ENCODE measurements at places on chromosomes 11 and 22.

DNA sequence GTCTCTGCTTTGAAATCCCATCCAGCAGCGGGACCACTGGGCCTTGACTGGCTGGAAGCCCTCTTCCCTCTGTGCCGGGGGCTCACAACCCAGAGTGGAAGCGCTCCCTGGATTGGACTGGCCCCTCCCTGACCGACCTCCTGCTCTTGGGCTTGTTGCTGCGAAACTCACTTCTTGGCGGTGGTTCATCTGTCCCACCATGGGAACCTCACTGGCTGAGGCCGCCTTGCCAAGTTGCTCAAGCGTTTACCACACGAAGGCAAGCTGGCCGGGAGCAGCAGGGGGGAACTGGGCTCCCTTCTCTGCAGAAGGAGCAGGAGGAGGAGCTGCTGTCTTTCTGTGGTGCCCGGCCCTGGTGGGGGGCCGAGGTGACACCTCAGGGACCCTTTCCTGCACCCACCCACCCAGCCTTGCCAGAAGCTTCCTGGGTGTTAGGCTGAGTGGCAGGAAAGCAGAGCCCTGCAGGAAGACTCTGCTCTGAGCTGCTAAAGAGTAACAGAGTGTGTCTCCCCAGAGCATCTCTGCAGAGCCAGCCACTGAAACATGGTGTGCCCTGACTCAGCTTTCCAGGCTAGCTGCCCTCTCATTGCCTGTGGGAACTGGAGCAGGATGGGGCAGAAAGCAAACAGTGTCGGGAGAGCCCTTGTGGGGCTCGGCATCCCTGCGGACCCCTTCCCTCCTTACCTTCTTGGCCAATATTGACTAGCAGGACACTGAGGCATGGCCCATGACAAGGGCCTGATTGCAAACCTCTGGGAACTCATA, 88.5 kb upstream of the ALX4 start:
- DNase-seq = no peak

GRCh38 chr11:128763224-128763623, 69.4 kb downstream of the FLI1 start:
- DNase-seq = peak; percentile 30

DNA sequence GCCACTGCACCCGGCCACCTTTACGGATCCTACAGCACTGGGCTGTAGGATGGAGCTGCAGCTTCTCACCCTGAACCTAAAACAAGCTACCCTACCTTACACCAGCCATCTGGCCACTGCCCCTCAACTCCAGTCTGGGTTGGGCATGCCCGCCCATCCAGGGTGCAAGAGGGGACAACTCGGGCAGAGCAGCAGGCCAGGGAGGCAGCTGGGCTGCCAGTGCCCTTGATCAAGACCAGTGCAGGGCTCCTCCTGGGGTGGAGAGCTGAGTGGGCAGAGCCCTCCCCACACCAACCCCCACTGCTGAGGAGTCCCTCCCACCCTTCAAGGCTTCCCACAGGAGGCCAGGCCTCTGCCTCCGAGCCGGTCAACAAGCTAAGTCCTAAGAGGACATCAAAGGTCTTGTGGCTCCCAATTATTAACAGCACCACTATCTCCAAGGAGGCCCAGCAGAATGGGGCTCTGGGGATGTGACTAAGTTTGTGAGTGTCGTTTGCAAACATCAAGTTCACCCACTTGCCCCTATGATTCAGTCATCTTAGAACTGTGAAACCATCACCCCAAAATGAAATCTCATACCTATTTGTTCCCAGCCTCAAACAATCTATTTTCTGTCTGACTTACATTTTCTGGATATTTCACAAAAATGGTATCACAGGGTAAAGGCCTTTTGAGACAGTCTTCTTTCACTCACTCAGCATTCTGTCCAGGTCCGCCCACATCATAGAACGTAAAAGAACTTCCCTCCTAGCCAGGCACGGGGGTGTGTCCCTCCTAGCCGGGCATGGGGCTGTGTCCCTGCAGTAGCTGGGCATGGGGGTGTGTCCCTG, 11.0 kb downstream of the GATD1 start:
- DNase-seq = no peak

DNA sequence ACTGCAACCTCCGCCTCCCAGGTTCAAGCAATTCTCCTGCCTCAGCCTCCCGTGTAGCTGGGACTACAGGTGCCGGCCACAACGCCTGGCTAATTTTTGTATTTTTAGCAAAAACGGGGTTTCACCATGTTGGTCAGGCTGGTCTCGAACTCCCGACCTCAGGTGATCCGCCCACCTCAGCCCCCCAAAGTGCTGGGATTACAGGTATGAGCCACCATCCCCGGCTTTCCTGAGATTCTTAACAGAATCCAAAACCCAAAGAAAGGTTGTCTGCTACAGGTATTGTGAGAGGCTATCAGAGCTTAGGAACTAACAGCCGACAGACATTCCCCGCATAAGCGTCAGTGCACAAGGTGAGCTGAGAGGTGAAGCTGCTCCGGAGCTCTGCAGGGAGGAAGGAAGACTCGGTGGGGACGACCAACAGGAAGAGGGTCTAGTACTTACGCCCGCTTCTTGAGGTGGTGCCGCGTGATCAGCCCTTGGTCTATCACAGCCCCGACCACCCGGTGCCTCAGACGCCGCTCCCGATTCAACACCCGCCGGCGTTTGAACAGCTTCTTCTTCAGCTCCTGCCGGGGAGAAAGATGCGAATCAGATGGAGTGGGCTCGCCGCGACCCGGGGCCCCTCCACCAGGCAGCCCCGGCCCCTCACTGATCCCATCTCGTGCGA, 470 bp downstream of the C11orf98 start:
- no peak for DNase-seq

DNA sequence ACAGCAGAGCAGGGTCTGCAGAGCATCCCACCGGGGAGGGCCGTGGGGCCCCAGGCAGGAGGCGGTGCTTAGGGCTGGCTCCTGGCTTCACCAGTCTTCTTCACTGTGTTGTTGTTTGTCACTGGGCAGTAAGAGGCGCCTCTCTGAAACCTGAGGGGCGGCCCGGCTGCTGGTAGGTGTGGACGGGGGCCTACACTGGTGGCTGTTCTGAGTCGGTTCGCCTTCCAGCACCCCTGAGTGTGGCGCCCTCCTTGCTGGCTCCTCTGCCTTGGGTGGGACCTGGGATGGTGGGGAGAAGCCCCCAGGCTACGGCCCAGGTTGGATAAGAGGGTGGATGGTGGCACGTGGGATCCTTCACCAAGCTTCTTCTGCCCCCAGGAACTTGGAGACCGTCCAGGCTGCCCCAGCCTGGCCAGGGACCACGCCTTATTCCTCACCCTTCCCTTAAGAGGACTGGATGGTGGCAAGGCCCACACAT, 10.4 kb upstream of the GRAMD4 start:
- no peak for DNase-seq

DNA sequence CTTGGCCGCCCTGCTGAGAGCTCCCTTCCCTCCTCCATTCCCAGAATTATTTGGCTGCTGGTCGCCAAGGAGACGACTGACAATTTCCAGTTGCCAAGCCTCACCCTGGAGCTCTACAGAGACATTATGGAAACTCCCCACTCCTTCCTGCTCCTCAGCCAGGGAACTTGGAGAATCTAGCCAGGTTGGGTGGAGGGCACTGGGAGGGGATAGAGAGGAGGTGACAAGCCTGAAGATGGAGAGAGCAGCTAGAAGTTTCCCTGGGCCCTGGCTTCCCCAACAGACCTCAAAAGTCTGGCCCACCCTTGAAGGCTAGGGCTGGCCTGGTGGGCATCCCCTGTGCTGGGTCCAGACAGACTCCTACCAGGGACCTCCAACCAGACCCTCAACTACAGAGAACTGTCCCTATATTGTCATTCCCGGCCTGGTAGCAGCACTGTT, 6.7 kb upstream of the VSIG10L2 start:
- no peak for DNase-seq

DNA sequence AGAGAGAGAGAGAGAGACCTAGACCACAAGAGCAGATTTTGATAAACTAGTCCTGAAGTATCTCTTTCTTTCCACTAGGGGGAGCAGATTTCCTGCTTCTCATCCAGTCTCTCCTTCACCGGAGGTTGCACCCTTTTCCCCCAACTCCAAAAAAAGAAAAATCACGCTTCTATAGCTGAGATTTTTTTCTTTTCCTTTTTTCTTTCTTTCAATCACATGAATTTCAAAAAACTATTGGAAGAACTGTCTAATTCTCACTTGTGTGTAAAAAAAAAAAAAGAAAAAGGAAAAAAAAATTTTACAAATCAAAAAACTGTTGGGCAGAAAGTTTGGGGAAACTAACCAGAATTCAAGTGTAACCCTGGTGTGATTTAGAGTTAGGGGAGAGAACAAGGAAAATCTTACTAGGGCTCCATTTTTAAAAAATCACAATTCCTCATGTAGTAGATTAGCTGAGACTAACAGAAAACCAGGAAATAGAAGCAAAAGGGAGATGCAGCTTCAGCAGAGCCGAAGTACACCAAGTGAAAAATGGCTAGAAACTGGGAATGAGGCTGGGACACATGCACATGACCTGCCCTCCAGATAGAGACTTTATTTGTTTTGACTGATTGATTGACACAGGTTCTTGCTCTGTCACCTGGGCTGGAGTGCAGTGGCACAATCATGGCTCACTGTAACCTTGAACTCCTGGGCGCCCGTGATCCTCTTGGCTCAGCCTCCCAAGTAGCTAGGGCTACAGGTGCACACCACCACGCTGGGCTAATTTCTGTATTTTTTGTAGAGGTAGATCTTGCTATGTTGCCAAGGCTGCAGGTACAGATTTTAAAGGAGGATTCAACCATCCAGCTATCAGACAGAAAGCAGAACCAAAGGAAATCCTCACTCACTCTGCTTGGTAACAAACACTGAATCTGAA, 27.1 kb downstream of the SDHD start:
- peak; percentile 36 for DNase-seq

- DNase-seq = no peak
Observed at GRCh38 chr11:15577519-15577918, 462.8 kb downstream of the INSC start.

- DNase-seq = peak; percentile 98
Observed at GRCh38 chr11:27213232-27213660, 149.8 kb downstream of the CCDC34 start.

- DNase-seq = no peak
Observed at GRCh38 chr11:2685051-2685450, 14.7 kb downstream of the KCNQ1OT1 start.

- no peak for DNase-seq
Observed at GRCh38 chr11:19724765-19725164, 12.1 kb downstream of the NAV2 start.

DNA sequence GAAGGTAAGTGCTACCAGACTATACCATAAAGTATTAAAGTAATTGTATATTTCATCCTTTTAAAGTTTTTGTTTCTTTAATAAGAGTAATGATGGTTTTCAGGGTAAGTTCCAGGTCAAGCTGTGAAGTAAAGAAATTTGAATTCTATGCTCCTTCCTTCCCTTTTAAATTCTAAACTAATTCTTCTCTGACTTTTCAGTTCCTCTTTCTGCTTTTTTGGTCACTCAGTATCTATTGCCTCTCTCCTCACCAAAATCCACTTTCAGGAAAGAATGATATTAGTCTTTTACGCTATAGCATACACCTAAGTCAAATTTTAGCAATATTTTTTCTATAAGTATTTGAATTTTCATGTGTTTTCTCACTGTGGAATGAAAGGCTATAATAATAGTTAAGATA, 8.2 kb downstream of the MMP8 start:
- no peak for DNase-seq

DNA sequence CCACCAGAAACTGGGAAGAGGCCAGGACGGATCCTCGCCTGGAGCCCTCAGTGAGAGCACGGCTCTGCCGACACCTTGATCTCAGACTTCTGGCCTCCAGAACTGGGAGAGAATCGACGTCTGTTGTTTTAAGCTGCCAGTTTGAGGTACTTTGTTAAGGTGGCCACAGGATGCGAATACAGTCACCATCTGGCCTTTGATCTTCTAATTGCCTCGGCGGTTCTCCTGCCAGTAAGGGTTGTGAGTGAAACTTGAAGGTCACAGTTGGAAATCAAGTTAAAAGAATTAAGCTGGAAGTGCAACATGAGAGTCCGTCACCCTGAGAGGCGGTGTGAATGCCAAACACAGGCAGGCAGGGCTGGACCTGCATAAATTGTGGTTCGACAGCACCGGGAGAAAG, 27.9 kb downstream of the PARVB start:
- no peak for DNase-seq

- DNase-seq = no peak
Observed at GRCh38 chr11:46696212-46696558, 4.2 kb downstream of the ARHGAP1 start.

All from HFF-Myc (cell line).